Glutamatergic neuron (in vitro differentiated cells): ENCODE measurements at places on chromosomes 4 and X. TPM values are rescaled to one million over a fixed set of nuclear protein-coding genes. Genes with fewer than 3 reads are reported as not detected.

DNA sequence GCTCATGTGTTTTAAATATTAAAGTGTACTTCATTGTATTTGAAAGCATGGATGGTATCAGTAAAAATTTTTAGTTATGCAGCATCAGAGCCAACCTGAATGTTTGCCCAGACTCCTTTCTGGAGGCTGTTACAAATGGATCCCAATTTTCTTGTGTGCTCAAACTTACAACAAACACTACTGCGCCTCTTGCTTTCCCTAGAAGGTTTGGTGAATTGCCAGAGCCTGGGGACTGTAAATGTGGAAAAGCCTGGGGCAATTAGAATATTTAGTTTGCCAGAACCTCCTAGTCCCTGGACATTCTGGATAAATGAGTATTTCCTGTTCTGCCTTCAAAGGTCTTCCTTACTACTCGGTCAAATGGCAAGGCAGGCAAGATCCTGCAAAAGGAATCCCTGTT is 4.8 kb downstream of the CAPN6 start:
- no peaks in the 10 kb centered on the region for H3K27me3 ChIP-seq
- no peaks in the 10 kb centered on the region for H3K36me3 ChIP-seq
- no peaks in the 10 kb centered on the region for H3K4me1 ChIP-seq
- no peak for DNase-seq
- H3K27ac ChIP-seq, result no peak overlapping the region

- H3K36me3 ChIP-seq, result no peaks in the 10 kb centered on the region
- H3K27ac ChIP-seq, result no peak overlapping the region
- H3K4me3 ChIP-seq, result no peak overlapping the region
- peaks cover 2% of the 10 kb centered on the region for H3K27me3 ChIP-seq
- H3K4me1 ChIP-seq, result no peaks in the 10 kb centered on the region
- no peak for DNase-seq
These were observed 593.6 kb downstream of the KLHL13 start for GRCh38 chrX:117522725-117523700.

GRCh38 chr4:128974136-128974581 is 119.2 kb downstream of the SCLT1 start:
- no peaks in the 10 kb centered on the region for H3K27me3 ChIP-seq
- no peaks in the 10 kb centered on the region for H3K36me3 ChIP-seq
- no peak overlapping the region for H3K27ac ChIP-seq
- H3K4me3 ChIP-seq, result no peak overlapping the region
- H3K4me1 ChIP-seq, result no peaks in the 10 kb centered on the region
- DNase-seq, result no peak

- H3K4me3 ChIP-seq, result no peak overlapping the region
- DNase-seq, result no peak
- no peaks in the 10 kb centered on the region for H3K36me3 ChIP-seq
These were observed 254.6 kb upstream of the EPHA5 start for GRCh38 chr4:65924843-65925242.

- H3K36me3 ChIP-seq, result no peaks in the 10 kb centered on the region
- H3K4me1 ChIP-seq, result no peaks in the 10 kb centered on the region
- no peak for DNase-seq
- H3K27ac ChIP-seq, result no peak overlapping the region
- H3K27me3 ChIP-seq, result peaks cover 3% of the 10 kb centered on the region
These were observed 21.1 kb downstream of the NMU start for GRCh38 chr4:55615008-55615407.

GRCh38 chr4:158895797-158896576 is 127.2 kb downstream of the FNIP2 start:
- peaks cover 16% of the 10 kb centered on the region for H3K36me3 ChIP-seq
- H3K4me3 ChIP-seq, result no peak overlapping the region
- no peak for DNase-seq
- H3K27me3 ChIP-seq, result peaks cover 4% of the 10 kb centered on the region
- H3K4me1 ChIP-seq, result peaks cover 12% of the 10 kb centered on the region
- no peak overlapping the region for H3K27ac ChIP-seq

SULT1B1 gene
- 0.10 TPM for total RNA-seq

DNA sequence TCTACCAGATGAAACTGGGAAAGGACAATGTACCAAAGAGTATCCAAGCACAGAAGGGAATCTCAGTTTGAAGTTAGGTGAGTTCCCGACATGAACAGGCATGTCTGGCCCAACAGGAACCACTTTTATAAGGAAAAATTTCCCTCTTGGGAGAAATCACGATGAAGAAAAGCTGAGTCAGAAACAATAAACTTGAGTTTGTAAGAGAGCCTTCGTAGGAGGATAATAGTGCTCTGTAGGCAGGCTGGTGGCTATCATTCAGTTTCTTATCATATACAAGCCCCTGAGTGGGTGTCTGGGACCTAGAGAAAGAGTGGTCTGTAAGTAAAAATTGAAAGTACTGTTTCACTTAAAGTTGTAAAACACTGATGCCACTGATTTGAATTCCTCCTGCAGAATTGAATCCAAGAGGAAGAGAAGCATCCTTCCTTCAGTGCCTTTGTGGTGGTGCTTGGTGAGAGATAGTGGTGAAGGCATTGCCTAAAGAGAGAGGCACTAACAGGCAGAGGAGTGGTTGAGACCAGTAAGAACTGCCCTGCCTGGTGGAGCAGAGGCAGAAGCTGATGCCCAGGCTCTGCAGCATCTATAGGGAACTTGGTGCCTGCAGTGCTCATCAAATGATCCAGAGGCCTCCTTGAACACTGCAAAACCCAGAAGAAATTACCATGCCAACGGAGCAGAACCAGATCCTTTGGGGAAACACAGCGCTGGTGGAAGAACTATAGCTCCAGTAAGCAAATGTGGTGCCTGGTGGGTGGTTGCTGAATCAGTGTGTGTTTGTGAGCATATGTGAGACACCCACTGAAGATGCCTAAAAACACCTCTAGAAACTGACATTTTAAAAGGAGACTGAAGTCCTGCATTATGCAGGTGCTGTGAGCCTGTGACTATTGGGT is 31.7 kb upstream of the METAP1 start:
- peaks cover 1% of the 10 kb centered on the region for H3K27me3 ChIP-seq
- DNase-seq, result no peak
- no peak overlapping the region for H3K27ac ChIP-seq
- peaks cover 4% of the 10 kb centered on the region for H3K36me3 ChIP-seq
- no peak overlapping the region for H3K4me3 ChIP-seq

DNA sequence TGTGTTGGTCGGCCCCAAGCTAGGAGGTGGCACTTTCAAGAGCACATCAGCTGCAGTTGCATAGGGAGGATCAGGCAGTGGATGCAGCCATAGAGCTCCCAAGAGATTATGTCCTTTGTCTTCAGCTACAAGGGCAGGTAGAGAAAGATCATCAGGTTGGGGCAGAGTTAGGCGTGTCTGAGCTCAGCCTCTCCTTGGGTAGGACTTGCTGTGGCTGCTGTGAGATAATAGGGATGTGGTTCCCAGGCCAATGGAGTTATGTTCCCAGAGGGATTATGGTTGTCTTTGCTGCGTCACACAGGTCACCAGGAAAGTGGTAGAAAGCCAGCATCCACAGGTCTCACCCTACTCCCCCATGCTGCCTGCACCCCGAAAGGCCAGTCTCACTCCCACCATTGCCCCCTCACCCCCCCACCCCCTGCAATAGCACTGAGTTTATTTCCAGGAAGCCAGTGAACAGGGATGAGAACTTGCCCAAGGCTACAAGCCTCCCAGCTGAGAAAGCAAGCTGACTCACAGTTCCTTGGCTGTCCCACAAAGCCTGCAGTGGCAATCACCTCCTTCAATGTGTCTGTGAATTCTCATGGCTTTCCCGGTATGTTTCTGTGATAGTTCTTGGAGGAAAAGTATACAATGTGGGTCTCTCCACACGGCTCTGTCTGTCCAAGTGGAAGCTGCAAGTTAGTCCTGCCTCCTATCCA is 148.4 kb downstream of the STPG2 start:
- H3K27me3 ChIP-seq, result peaks cover 1% of the 10 kb centered on the region
- DNase-seq, result no peak
- no peak overlapping the region for H3K4me3 ChIP-seq
- peaks cover 20% of the 10 kb centered on the region for H3K36me3 ChIP-seq
- no peaks in the 10 kb centered on the region for H3K4me1 ChIP-seq
- no peak overlapping the region for H3K27ac ChIP-seq

HTR2C gene
- not detected for total RNA-seq

NAA11 gene
- total RNA-seq, result not detected

DNA sequence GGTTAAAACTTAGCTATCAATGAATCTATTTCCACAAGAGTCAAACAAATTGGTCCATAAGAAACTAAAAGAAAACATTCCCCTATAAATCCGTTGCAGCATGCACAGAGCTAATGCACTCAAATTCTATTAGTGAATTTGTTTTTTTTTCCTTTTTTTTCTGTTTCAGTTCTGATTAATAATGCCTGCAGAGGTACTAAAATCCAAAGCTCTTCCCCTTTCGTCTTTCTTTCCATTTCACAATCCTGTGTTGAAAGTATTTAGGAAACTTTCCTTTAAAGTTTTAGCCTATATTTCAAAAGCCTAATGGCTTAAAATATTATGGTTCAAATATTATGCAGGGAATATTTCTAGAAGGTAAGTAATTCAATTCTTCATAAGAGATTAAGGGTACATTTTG is 45.9 kb upstream of the VEGFD start:
- H3K27me3 ChIP-seq, result peaks cover 2% of the 10 kb centered on the region
- no peak overlapping the region for H3K27ac ChIP-seq
- no peak overlapping the region for H3K4me3 ChIP-seq
- H3K36me3 ChIP-seq, result peaks cover 5% of the 10 kb centered on the region

DNA sequence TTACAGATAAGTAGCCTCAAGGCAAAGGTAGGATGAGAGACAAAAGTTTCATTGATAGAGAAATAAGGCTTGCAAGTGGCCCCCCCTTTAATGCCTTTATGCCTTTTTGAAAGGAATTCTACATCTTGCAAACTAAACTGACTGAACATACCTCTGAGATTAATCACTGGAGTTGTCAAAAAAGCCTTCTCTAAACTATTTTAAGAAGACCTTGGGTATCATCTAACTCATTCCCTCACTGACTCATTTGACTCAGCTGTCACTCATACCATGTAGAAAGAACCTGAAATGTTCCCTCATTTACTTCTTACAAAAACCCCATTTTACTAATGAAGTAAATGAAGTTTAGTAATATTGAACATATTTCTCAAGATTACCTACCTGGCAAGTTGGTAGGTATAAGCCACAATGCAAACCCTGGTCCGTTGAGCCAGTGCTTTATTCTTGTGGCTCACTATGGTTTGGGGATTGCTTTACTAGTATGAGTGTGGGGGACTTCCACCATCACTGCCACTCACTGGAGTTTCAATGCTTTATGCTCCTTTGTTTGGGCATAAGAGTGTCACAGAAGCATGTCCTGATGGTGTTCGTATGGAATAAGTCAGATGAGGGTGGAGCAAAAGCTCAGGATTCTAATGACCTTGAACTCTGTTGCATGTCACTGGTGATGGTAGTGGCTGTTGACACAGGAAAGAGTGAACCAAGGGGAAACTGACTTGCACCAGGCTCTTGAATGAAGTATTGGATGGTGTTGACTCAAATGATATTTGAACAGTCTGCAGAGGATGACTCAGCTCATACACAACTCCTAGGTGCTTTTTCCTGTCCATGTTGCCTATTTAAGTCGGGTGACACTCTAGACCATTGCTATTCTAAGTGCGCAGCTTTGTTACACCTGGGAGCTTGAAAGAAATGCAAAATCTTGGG is 305.5 kb upstream of the EMCN start:
- no peak overlapping the region for H3K4me3 ChIP-seq
- H3K27me3 ChIP-seq, result no peaks in the 10 kb centered on the region
- H3K36me3 ChIP-seq, result no peaks in the 10 kb centered on the region
- no peak for DNase-seq
- H3K27ac ChIP-seq, result no peak overlapping the region

SSX4B gene
- total RNA-seq, result 0.71 TPM

DNA sequence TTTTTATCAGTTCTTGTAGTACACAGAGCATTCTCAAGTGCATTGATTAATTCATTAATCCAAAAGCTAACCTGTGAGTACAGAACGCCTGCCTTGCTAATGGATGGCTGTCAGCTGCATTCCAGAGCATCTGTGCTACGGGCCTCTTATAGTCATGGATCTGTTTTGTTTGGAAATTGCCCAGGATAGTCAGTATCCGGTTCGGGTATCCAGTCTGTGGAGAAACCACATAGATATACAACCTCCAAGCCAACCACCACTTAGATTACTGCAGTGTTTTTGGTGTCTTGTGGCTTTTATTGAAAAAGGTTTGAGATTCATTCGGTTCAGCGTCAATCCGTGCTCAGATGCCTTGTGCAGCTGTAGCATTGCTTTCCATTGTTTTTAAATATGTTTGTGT is 4.0 kb downstream of the LAP3 start:
- DNase-seq, result no peak
- no peak overlapping the region for H3K4me3 ChIP-seq
- no peaks in the 10 kb centered on the region for H3K36me3 ChIP-seq
- peaks cover 4% of the 10 kb centered on the region for H3K4me1 ChIP-seq

DNA sequence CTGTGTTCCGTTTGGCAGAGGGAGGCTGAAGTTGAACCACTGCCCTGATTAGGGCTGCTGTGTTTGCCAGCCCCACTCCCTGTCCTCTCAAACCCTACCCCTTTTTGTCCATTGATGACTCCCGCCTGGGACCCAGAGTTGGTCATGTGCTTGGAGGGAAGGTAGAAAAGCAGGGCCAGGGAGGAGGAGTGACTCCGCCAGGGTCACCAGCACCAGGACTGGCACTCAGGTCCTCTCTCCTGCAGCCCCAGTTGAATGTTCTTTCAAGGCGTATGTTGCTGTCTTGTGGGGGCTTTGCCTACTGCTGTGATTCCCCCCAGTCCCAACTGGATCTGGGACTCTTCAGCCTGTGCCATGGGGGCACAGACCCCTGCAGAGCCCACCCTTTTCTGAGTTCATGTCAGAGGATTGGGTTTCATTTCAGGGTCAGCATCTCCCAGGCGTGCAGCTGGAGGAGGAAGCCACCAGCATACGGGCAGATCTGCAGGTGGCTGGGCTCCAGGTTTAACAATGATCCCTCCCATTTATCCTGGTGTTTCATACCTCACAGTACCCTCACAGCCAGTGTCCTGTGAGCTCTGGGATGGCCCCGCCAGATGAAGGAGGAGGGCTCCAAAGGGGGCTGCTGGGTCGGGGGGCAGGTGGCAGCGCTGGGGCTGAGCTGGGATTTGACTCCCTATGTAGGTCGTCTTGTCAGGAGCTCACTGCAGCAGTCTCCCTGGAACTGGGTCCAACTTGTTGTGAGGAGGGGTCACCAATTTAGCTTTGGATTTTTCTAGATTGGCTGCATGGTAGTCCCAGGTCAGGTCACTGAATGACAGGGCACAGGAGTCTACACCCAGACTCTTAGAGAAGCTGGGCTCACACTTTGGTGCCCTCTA is 55.7 kb downstream of the MSX1 start:
- no peak for DNase-seq
- H3K4me1 ChIP-seq, result no peaks in the 10 kb centered on the region
- peaks cover 6% of the 10 kb centered on the region for H3K27me3 ChIP-seq
- H3K36me3 ChIP-seq, result peaks cover 9% of the 10 kb centered on the region
- no peak overlapping the region for H3K27ac ChIP-seq

DNA sequence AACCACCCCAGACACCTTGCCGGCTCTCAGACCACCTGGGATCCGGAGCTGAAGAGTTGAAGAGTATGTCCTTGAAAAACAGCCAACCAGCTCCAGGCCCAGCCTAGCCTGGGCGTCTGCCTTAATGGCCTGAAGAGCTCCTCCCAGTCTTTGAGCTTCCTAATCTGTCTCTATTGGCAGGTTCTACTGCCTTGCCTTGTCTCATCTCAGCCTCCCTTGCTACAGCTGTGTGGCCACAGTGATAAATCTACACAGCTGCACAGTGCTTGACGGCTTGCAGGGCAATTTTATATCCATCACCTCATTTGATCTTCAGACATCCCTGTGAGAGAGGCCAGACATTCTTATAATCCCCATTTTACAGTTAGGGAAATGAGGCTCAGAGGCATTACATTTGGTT is 19.9 kb downstream of the AWAT2 start:
- no peak overlapping the region for H3K4me3 ChIP-seq
- no peak for DNase-seq
- peaks cover 1% of the 10 kb centered on the region for H3K27me3 ChIP-seq
- H3K4me1 ChIP-seq, result peaks cover 11% of the 10 kb centered on the region
- H3K27ac ChIP-seq, result no peak overlapping the region
- H3K36me3 ChIP-seq, result no peaks in the 10 kb centered on the region

GAGE13 gene
- not detected for total RNA-seq

PIGA gene
- total RNA-seq, result 11.3 TPM

DCX gene
- 614 TPM for total RNA-seq
